ENCODE measurements at places on chromosomes 1 and 21. TPM values are rescaled to one million over a fixed set of nuclear protein-coding genes. Genes with fewer than 3 reads are reported as not detected.

CROCC gene
- total RNA-seq: 14.4 TPM

KRTAP13-2 gene
- total RNA-seq: not detected

PRDM16 gene
- total RNA-seq: 3.9 TPM

CNIH3 gene
- total RNA-seq: 3.0 TPM

FAM167B gene
- total RNA-seq: 7.5 TPM

C1QTNF12 gene
- total RNA-seq: 2.9 TPM

PCSK9 gene
- 0.26 TPM for total RNA-seq

CR1 gene
- 31.2 TPM for total RNA-seq

GOLT1A gene
- not detected for total RNA-seq

SPOCD1 gene
- 9.5 TPM for total RNA-seq

KPNA6 gene
- 73.7 TPM for total RNA-seq

EFNA3 gene
- 0.58 TPM for total RNA-seq

NFASC gene
- total RNA-seq: 11.5 TPM

ACKR1 gene
- 94.7 TPM for total RNA-seq

RYR2 gene
- 0.45 TPM for total RNA-seq

CTPS1 gene
- total RNA-seq: 18.4 TPM

XCL1 gene
- 0.32 TPM for total RNA-seq

AADACL4 gene
- total RNA-seq: not detected

LCA5L gene
- total RNA-seq: 0.55 TPM

DPT gene
- 310 TPM for total RNA-seq

ADGRL2 gene
- total RNA-seq: 37.1 TPM

TNFRSF1B gene
- 95.6 TPM for total RNA-seq

LHX8 gene
- not detected for total RNA-seq

BCAR3 gene
- 30.3 TPM for total RNA-seq

MAGI3 gene
- total RNA-seq: 7.2 TPM

S100A5 gene
- total RNA-seq: not detected

CDCA8 gene
- 0.35 TPM for total RNA-seq

JTB gene
- 102 TPM for total RNA-seq

GPR25 gene
- total RNA-seq: not detected

SPRR3 gene
- not detected for total RNA-seq

CD2 gene
- 2.3 TPM for total RNA-seq

NUDT4B gene
- 0.74 TPM for total RNA-seq

ELF3 gene
- 1.9 TPM for total RNA-seq

CHI3L1 gene
- total RNA-seq: 346 TPM

LCE2B gene
- not detected for total RNA-seq

GBP6 gene
- total RNA-seq: not detected

CYB561D1 gene
- total RNA-seq: 8.9 TPM

SFN gene
- total RNA-seq: 1.3 TPM

NR5A2 gene
- 9.6 TPM for total RNA-seq

PPM1J gene
- total RNA-seq: 0.61 TPM

RGSL1 gene
- not detected for total RNA-seq

C4BPB gene
- 2.6 TPM for total RNA-seq

AMY1C gene
- not detected for total RNA-seq

RNF207 gene
- total RNA-seq: 14.7 TPM

EFCAB7 gene
- total RNA-seq: 3.4 TPM

NES gene
- 49.5 TPM for total RNA-seq

FBXO2 gene
- 0.71 TPM for total RNA-seq

ACOT11 gene
- 3.6 TPM for total RNA-seq

PALMD gene
- total RNA-seq: 212 TPM

STK40 gene
- 84.0 TPM for total RNA-seq

MYCL gene
- 0.32 TPM for total RNA-seq

Data from mesenteric fat pad (tissue), 1 donor.